ENCODE measurements at places on chromosomes 12 and 14. TPM values are rescaled to one million over a fixed set of nuclear protein-coding genes. Genes with fewer than 3 reads are reported as not detected.

GRCh38 chr12:24821691-24822090 lies 127.2 kb downstream of the BCAT1 start:
- no peak for DNase-seq

- DNase-seq = no peak
These were observed 32.2 kb upstream of the MDM1 start for GRCh38 chr12:68364328-68364727.

AQP6 gene
- 0.15 TPM for total RNA-seq

GRCh38 chr12:110199339-110200123 lies 75.4 kb downstream of the IFT81 start:
- no peak for DNase-seq

DNA sequence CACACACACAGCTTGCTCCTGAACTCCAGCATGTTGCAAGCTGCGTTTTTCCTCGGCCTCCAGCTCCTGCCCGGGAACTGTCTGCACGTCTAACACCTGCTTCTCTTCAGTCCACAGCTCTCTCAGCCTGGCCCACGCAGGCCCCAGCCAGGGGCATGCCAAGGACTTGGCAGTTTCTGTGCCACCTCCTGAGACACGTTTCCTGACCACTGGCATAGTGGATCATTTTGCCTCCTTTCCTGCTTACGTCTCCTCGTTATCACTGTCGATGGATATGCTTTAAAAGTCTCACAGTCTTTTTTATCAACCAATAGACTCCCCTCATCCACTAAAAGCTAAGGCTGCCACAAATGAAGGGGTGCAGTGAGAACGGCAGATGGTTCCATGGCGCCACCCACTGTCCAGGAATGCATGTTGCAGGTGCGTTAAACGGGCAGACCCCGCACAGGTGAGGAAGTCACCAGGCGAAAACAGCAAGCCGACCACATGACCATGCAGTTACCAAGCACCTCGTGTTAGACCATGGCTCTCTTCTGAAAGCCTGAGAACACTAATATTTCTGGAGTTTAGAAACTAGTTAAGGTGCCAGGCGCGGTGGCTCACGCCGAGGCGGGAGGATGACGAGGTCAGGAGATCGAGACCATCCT lies 14.7 kb upstream of the TEAD4 start:
- peak; percentile 44 for DNase-seq

- DNase-seq = no peak
These were observed 1.1 kb upstream of the ATP23 start for GRCh38 chr12:57940052-57940914.

GRCh38 chr14:72610096-72610830 lies 283.6 kb downstream of the DPF3 start:
- no peak for DNase-seq

TSPAN11 gene
- 4.9 TPM for total RNA-seq

ADCK1 gene
- total RNA-seq = 10.0 TPM

DNA sequence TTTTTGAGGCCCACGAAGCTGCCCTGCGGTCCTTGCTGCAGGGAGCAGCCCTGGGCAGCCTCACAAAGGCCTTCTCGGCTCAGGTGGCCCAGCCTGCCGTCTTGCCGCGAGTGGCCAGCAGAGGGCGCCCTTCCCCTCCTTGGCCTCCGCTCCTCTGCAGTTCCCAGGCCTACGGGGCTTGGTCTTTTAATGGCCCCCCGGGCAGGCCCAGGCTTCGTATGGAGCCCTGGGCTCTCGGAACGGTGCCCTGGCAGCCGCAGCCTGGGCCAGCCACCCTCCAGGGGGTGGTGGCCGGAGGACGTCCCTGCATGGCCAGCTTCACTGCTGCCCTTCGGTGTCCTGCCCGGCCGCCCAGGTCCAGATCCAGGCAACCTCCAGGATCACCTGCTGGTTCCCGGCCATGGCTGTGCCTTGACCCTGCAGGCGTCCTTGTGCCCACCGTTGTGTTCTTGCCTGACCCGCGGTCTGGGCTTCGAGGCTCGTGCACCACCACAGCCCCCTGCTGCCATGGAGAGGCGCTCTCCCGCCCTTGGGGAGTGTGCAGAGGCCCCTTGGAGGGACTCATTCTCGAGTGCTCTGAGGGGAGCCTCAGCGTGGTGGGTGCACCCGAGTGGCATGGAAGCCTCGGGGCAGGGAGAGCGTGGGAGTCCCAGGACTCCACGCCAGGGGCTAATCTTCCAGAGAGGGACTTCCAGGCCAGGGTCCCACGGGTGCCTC lies 9.4 kb downstream of the ASPG start:
- DNase-seq = peak; percentile 48

DNA sequence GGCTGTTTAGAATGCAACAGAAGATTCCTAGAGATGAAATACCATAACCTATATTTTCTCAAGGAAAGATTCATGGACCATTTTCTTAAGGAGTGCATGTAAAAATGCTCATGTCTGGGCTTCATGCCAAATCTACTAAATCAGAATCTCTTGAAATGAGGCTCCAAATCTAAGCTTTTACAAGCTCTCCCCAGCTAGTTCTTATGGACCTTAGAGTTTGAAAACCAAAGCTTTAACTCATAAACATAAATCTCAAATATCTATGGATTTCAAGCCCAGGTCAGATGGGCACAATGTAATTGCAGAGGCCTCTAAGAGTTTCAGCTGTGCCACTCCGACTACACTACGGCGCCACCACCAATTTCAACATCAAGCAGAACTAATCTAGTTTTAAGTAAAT lies 117.3 kb upstream of the CAND1 start:
- DNase-seq = no peak

GLIPR1L2 gene
- total RNA-seq = 1.8 TPM

DNA sequence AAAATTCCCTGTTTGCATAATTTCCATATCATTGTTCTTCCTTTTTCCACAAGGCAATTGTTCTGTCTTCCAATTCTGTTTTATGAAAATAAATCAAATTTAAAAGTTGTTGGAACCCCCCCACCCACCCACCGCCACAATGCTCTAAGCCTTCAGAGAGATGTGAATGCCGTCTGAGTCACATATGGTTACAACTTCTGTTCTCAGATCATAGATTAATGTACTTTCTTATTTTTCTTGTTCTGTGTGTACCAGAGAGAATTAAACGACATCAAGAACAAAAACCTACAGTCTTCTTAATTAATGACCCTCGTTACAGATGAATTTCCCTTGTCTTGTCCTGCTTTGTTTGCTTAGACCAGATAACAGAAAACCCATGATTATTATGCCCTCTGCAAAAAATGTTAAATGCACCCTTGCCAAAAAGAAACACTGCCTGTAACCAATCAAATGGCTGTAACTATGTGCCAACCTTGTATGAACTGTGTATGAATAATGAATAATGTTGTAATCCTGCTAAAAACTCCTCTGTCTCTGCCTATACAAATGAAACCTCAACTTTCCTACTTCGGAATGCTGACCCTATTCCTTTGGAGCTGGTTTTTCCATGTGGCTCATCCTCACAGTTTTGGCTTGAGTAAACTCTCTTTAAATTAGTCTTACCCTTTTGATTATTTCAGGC lies 14.0 kb downstream of the OR6S1 start:
- DNase-seq = no peak

- DNase-seq = peak; percentile 73
These were observed 165.6 kb downstream of the ZFP36L1 start for GRCh38 chr14:68627050-68627867.

KIF5A gene
- 0.09 TPM for total RNA-seq

DNA sequence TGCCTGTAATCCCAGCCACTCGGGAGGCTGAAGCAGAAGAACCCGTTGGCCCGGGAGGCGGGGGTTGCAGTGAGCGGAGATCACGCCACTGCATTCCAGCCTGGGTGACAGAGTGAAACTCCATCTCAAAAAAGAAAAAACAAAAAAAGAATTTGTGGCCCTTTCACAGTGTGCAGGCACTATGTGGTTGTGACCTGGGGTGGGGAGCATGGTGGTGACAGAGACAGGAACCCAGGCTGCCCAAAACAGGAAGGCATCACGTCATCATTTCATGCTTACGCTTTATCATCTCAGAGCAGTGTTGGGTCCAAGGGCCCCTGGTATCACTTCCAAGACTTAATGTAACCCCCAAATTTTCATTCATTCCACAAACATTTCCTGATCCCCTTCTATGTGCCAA lies 175.7 kb upstream of the GSC start:
- no peak for DNase-seq

ISM2 gene
- total RNA-seq = not detected

CMTM5 gene
- 1.3 TPM for total RNA-seq

DNA sequence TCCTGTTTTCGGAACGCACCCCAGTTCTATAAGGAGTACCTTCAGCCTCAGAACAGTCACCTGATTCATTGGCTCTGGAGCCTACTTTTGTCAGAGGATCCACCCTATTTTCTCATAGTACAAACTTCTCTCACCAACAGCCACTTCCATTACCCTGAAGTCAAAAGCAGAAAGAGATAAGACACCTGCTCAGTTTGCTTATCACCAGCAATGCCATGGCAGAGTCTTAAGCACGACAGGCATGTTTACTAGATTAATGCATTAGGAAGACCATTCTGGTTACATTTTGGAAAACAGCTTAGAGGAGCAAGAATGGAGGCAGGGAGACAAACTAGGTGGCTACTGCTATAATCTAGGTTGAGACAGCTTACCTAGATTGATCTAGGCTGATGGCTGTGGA lies 67.7 kb downstream of the GXYLT1 start:
- DNase-seq = no peak

- DNase-seq = no peak
These were observed 74.2 kb upstream of the MBIP start for GRCh38 chr14:36394593-36394992.

DNAI7 gene
- total RNA-seq = 2.2 TPM
